ENCODE measurements at places on chromosomes 11 and 22.

DNA sequence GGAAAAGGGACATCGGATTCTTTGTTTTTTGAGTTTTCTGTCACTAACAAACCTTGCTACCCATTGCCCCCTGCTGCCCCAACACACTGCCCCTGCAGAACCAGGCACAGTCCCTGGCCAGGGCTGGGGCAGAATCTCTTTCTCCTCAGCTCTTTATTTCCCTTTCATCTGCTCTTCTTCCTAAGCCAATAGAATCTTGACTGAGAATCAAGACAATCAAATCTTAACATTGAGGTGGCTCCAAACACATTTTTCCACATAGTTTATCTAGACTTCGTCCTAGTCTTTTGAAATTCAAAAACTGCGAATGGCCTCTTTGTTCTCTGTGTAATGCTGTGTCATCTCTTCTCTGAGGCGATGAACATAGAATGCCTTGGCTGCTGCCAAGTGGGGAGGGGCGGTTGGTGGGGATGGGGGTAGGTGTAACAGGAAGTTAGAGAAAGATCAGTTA, 16.1 kb upstream of the NTM start:
- DNase-seq = no peak

DNA sequence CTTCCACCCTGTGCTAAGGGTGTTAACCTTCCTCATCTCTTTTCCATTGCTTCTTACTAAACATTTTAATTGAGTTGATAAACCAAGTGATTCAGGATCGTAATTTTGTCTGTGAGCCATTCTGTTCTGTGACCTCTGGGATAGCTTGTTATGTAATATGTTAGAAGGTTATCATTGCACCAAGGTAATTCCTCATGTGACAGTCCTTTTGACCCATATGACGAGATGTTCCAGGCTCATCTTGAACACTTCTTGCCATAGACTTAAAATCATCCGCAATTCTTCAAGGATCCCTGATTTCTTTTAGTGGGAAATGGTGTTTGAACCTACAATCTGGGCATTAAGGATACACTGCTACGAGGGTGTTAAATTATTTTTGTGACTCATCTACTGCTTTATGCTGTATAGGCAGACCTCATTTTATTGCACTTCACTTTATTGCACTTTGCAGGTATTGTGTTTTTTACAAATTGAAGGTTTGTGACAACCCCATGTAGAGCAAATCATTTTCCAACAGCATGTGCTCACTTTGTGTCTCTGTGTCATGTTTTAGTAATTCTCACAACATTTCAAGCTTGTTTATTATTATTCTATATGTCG, 19.0 kb upstream of the MPZL2 start:
- DNase-seq = no peak

DNA sequence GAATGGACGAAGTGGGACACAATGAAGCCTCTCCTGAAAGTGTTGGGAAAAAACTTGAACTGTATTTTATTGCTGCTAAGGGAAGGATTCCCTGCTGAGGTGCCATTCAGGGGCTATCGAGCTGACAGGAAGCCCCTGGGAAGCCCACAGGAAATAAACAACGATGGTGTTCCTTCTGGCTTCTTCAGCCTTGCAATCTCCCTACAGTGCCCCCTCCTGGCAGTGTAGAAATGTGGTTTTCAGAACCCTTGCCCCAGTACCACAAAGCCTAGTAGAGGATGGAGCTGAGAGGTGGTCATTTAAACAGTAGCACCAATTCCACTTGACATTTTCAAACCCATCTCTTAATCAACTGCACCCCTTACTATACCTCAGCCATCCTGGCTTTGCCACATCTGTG, 676.7 kb upstream of the ARHGAP42 start:
- DNase-seq = no peak

GRCh38 chr11:87005569-87005921, 32.2 kb upstream of the TMEM135 start:
- no peak for DNase-seq

- no peak for DNase-seq
These were observed 634.1 kb upstream of the CADM1 start for GRCh38 chr11:116138280-116138679.

- no peak for DNase-seq
These were observed 149.8 kb downstream of the TTC17 start for GRCh38 chr11:43508511-43508918.

GRCh38 chr22:43521716-43522115, 109.9 kb downstream of the MPPED1 start:
- DNase-seq = no peak

DNA sequence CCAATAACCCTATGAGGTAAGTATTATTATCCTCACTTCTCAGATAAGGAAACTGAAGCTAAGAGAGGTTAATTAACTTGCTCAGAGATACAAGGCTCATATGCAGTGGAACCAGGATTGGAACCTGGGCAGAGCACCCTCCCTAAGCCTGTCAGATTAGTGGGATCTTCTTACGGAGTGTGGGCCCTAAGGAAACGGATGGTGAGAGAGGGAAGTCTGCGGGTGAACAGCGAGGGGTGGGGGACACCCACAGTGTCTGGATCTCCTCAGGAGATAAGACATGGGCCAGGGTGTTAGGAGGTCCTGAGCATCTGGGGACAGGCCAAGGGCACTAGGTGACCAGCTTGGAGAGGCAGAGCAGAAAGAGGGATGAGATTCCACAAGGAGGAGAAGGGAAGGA, 376.0 kb downstream of the CADM1 start:
- DNase-seq = no peak

- DNase-seq = no peak
These were observed 17.6 kb upstream of the PARVA start for GRCh38 chr11:12359761-12360160.

DNA sequence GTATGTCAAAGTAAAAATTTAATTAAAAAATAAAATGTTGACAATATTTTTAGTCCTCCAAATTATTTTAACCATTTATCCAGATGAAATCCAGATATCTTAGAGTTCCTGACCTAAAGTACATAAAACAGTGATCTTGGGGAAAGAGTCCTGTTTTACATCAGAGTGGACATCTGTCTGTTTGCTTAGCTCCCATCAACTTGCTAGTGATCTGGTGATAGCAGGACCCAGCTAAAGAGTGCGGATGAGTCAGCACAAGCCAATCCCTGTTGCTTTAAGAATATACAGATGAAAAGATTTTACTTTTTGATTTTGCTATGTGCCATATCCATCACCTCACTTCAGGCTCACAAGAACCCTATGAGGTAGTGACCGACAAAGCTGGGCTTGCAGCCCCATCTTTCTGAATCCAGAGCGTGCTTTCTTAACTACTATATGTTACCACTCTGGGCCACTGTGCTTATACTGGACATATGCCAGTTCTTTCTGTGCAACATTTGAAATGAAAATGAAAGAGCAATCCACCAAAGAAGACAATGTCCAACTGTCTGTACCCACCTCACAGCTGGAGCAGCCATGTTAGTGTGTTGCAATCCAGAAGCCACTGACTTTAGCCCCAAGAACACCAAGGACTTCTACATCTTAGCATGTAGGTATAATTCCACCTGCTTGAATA, 167.6 kb upstream of the SESN3 start:
- no peak for DNase-seq
